Central memory CD4-positive, alpha-beta T cell (primary cell): ENCODE measurements at places on chromosomes 4 and X.
A peak's percentile ranks its signal among the peaks of the same experiment; 100 is the strongest.

DNA sequence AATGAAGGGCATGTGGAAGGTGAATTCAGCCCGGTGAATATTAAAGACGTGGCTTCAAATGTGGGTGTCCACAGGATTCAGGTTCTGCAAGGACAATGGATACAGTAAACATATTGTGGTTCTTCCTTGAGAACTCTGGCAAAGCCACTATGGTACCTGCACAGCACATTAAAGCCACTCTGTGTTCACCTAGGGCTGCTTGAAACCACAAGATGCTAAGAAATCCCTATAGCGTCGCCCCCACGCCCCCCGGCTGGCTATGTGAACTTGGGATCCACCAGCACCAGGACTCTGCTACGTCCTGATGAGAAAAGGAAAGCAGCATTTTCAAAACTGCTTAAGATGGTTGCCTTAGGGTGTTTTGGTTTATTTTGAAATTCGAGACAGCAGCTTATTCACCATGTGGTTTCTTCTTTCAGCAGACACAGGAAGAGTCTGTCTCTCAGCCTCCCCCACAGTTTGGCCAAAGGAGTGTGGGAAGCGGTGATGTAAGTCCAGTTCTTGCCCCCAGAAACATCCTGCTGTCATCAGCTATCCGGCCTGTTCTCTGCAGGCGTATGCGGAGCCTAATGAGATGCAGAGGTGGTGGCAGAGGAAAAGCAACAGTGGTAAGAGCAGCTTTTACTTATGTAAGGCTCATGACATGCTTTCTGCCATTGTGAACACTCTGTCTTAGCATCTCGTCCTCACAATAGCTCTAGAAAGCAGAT is 111.5 kb downstream of the AFAP1 start:
- DNase-seq, result peak; percentile 66

GRCh38 chr4:85779165-85779564 is 304.2 kb downstream of the ARHGAP24 start:
- DNase-seq, result no peak

GRCh38 chr4:112099701-112100297 is 45.5 kb upstream of the FAM241A start:
- DNase-seq, result peak; percentile 35

DNA sequence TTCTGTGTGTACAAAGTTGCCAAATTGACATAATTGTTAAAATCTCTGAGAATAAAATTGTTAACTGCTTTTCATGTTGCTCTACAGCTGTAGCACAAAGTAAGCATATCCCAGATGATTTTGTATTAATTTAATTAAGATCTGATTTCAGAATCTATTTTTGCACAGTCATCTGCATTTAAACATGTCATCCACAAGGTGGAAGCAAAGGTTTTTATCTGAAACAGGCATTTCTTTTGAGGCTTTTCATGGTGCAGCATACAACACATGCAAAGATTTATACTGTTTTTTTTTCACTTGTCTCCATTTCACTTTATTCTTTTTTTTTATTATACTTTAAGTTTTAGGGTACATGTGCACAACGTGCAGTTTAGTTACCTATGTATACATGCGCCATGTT is 51.2 kb downstream of the GC start:
- DNase-seq, result no peak

GRCh38 chr4:165088366-165088765 is 24.3 kb downstream of the TMEM192 start:
- no peak for DNase-seq
